ENCODE measurements at places on chromosomes 6 and 20.

GRCh38 chr6:22078802-22079545, 217.9 kb downstream of the PRL start:
- DNase-seq: no peak

- DNase-seq: no peak
These were observed 525.4 kb upstream of the ID4 start for GRCh38 chr6:19311786-19312185.

- DNase-seq: no peak
These were observed 3.7 kb upstream of the PMEPA1 start for GRCh38 chr20:57713505-57713903.

- no peak for DNase-seq
These were observed 103.2 kb upstream of the GRIK2 start for GRCh38 chr6:101290346-101290745.

GRCh38 chr6:33595001-33595846, 15.1 kb upstream of the BAK1 start:
- no peak for DNase-seq

GRCh38 chr20:51551186-51551585, 8.7 kb upstream of the NFATC2 start:
- no peak for DNase-seq

DNA sequence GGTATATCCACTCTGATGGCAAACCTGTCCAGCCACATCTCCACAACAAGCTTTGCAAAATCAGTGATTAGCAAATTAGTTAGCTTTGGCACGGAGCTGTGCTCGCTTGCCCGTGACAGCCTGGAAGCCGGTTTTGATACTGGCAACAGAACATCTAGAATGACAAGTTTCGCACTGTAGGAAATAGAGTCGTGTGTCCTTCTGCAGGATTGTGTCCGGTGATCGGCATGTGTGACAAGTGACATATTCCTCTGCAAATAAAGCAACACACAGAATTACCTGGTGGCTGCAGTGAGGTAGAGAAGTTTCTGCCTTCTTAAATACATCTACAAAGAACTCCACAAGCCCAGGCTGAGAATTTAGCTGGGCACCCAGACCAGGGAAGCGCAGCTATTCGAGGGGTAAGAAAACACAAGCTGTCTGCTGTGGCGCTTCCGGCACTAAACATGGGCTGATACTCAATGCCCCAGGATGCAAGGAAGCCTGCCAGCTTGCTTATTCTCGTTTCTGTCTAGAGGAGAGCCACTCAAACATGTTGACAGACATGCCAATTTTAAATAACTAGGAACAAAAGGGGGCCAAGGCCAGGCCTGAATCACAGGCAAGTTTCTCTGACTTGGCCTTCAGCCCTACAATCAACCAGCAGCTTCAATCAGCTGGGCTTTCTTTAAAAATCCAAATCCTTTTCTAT, 22.2 kb downstream of the EIF2S2 start:
- DNase-seq: no peak

- DNase-seq: no peak
These were observed 29.9 kb downstream of the ARID1B start for GRCh38 chr6:156807028-156807427.

DNA sequence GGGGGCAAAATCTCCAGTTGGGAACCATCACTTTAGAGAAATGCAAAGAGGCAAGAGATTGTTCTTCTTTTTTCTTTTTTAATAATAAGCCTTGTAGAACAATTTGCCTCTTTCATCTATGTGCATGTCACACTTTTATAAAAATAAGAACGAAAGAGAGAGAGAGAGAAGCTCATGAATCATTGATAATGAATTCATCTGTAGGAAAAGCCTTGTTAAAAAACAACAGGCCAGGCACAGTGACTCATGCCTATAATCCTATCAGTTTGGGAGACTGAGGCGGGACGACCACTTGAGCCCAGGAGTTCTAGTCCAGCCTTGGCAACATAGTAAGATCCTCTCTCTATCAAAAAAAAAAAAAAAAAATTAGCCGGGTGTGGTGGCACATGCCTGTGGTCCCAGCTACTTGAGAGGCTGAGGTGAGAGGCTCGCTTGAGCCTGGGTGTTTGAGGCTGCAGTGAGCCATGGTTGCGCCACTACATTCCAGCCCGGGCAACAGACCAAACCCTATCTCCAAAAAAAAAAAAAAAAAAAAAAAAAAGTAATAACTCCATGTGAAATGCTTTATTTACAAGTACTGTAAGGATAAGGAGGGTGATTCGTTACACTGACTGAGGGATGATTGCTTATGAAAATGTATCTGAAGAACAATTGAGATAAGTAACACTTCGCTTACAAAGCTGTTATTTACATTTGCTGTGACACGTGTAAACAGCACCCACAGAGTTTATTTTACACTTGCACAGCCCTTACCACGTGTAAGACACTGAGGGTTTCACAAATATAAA, 6.0 kb downstream of the CCN5 start:
- no peak for DNase-seq

GRCh38 chr6:47752801-47753200, 29.0 kb upstream of the OPN5 start:
- no peak for DNase-seq

DNA sequence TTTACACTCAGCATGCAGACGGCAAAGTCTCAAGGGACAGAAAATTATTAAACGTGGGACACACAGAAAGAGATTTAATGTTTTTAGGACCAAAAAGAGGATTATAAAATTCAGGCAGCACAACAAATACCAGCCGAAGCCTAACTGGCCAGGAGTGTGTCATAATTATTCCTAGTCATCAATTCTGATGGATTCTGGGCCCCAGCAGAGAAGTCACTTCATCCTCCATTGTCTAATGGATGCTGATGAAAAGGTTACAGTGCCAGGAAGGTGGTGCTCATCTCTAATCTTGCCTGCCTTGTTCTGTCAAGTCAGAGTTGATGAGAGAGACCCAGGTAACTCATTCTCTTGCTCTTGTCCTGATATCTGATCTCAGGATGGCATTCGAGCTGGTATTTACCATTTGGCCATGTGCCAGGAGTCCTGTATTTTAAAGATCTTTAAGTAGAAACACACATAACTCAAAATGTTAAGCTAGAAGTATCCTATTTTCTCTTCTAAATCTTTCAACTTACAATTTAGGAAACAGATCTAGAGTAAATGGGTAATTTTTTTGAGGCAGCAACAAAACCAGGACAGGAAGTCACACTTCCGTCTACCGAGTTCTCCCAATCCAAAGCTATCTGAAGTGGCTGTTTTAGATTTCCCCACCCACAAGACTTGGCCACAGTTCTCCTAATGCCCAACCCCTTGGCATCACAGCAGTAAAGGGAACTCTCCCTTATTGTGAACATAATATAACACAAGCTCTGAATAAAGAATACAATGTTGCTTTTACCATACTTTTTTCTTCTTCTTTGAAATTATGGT, 50.0 kb downstream of the ADAT2 start:
- DNase-seq: no peak

- DNase-seq: no peak
These were observed 6.7 kb downstream of the SLC12A5 start for GRCh38 chr20:46035713-46036112.

GRCh38 chr6:40932366-40932765, 106.7 kb downstream of the UNC5CL start:
- DNase-seq: no peak

DNA sequence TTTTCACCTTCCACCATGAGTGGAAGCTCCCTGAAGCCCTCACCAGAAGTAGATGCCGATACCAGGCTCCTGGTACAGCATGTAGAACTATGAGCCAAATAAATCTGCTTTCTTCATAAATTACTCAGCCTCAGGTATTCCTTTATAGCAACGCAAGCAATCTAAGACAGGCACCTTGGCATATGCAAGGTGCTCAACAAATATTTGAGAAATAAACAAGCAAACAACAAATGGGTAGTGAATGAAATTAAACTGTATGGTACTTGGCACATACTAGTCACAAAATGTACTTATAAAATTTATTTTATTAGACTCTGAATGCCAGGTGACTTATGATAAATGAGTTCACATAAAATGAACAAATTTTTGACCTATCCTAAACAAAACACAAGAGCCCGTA, 220.3 kb downstream of the MAFB start:
- no peak for DNase-seq

DNA sequence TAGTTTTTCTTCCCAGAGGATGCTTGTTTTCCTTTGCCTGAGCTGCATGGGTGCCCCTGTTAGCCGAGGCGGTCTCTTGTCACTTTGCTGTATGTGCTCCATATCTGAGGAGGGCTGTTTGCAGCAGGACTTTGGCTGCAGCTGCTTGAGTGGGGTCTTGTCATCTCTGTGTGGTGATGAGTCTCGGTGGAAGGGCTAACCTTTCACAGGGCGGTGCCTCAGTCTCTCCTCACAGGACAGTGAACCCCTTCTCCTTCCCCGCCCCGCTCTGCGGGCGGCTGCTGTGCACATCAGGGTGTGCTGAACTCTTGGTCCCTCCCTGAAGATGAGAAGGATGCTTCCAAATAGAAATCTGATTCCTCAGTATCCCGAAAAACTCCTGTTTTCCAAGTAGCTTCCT, 75.1 kb downstream of the SYNJ2 start:
- DNase-seq: no peak

DNA sequence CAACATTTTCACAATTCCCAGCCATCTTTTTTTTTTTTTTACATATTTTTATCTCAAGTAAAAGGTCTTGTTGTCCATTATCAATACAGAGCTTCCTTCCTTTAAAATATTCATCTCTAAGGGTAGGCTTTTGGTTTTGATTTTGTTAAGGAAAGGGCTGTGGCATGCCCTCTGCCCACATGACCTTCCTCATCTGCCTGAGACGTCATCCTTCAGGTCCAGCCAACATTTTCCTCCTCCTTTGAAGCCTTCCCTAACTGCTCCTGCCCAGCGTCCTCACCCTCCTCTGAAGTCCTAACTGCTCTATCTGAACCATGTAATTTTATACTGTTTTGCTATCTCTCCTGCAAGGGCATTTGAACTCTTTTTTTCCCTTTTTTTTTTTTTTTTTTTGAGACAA, 73.9 kb upstream of the TGM3 start:
- no peak for DNase-seq

GRCh38 chr20:44494681-44495080, 19.0 kb downstream of the TTPAL start:
- DNase-seq: no peak

DNA sequence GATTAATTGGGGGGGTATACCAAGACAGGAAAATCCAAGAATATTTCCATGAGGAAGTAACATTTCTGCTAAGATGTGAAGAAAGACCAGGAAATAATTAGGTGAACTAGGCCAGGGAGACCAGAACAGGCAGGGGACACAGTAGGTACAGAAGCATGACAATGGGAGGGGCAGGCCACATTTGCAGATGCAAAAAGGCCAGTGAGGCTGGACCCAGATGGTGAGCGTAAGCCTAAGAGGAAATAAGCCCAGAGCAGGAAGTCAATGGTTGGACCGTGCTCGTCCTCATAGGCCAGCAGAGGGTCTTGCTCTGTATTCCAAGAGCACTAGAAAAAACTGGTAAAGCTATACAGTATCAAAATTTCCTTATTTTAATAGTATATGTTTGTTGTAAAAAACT, 9.4 kb downstream of the CEP162 start:
- no peak for DNase-seq

DNA sequence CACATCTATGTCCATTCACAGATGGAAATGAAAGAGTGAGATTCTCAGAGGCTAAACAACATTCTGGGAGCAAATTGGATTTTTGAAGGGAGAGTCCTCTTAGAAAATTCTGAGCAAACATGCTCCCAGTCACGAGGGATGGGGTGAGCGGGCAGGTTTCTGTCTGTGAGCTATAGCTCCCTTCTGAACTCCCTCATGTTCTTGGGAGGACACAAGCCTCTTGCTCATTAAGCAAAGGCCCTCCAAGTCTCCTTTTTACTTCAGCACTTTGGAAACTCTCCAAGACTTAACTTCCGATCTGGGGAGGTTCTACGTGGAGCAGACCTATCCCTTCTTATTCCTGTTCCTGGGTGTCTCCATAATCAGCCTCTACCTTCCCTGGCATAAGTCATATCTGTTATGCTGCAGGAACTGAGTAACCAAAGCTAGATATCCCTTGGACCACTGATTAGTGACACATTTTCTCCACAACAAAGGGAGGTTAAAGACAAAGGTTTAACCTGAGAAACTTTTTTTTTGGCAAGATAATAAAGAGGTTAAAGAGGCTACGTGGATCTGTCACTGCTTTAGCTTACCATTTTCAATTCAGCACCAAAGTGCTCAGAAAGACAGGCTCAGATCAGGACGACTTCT, 33.0 kb upstream of the SMIM29 start:
- no peak for DNase-seq

Data from GM12864 (cell line).